ENCODE measurements at places on chromosomes 5 and 9. TPM values are rescaled to one million over a fixed set of nuclear protein-coding genes. Genes with fewer than 3 reads are reported as not detected.

SPINK13 gene
- total RNA-seq, result not detected

TNFSF15 gene
- total RNA-seq, result 0.32 TPM

TICAM2 gene
- 5.0 TPM for total RNA-seq

RNF224 gene
- not detected for total RNA-seq

SLC27A6 gene
- under 0.01 TPM for total RNA-seq

PDZD2 gene
- under 0.01 TPM for total RNA-seq

C9orf152 gene
- total RNA-seq, result not detected

RFX3 gene
- total RNA-seq, result 3.9 TPM

PCDHB14 gene
- total RNA-seq, result 1.5 TPM

MVB12B gene
- 5.3 TPM for total RNA-seq

CRB2 gene
- total RNA-seq, result not detected
